ENCODE measurements at places on chromosomes 11 and 22. TPM values are rescaled to one million over a fixed set of nuclear protein-coding genes. Genes with fewer than 3 reads are reported as not detected.

DNA sequence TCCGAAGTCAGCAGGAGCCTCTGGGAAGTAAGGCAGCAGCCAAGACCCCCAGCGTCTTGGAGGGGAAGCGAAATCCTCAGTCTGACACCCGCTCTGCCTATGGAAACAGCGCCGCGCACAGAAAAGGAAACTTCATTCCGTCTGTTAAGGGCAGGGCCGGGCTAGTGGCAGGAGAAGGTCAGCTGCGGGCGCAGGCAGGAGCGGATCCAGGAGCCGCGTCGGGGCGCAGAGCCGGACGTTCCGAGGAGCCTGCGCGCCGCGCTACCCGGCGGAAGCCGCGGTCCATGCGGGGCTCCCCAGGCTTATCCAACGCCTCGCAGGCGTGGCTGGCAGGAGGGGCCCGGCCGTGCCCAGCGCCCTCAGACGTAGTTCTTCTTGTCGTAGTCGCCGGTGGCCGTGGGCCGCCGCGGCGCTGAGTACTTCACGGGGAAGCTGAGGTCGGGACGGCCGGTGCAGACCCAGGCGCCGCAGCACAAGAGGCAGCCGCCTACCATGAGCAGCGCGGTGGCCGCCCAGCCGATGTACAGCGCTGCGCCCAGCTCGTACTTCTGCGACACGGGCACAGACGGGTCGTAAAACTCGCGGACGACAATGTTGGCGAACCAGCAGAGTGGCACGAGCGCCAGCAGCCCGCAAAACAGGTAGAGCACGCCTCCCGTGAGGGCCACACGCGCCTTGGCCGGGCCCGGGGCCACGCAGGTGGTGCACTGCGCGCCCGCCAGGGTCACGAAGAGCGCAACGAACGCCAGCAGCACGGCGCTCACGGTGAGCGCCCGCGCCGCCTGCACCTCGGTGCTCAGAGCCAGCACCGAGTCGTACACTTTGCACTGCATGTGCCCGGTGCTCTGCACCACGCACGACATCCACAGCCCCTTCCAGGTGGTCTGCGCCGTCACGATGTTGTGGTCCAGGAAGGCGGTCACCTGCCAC lies 705 bp downstream of the CLDN5 start:
- no peak for DNase-seq

DNA sequence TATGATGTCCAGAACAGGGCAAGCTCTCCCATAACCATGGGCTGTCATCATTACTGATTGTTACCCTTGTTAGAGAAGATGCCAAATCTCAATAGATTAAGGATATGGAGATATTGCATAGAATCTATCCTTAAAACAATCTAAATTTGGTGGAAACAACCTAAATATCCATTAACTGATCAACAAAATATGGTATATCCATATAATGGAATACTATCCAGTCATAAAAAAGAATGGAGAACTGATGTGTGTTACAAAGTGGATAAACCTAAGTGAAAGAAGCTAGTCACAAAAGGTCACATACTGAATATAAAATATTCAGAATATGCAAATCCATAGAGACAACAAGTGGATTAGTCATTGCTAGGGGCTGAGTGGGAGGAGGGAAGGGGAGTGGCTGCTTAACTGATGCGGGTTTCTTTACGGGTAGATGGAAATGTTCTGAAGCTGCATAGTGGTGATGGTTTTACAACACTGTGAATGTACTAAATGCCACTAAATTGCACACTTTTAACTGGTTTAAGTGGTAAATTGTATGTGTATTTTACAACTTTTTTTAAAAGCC lies 36.1 kb upstream of the SMCO4 start:
- DNase-seq, result no peak

DNA sequence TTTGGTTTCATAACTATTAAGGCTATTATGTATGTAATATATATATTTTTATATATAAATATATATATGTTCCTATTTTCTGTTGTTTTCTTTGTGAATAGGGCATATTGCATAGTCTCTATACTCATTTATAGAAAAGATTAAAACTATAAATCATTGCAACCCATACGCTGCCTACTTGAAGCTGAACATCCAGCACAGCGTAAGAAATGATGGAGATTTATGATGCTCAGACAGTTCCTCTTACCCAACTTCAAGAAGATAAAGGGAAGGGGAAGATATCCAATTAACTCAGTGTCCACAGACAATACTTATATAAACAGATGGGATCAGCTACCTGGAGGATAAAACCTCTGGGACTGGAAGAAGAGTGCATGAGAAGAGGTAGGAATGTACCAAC lies 791.7 kb downstream of the FAM181B start:
- DNase-seq, result no peak

DNA sequence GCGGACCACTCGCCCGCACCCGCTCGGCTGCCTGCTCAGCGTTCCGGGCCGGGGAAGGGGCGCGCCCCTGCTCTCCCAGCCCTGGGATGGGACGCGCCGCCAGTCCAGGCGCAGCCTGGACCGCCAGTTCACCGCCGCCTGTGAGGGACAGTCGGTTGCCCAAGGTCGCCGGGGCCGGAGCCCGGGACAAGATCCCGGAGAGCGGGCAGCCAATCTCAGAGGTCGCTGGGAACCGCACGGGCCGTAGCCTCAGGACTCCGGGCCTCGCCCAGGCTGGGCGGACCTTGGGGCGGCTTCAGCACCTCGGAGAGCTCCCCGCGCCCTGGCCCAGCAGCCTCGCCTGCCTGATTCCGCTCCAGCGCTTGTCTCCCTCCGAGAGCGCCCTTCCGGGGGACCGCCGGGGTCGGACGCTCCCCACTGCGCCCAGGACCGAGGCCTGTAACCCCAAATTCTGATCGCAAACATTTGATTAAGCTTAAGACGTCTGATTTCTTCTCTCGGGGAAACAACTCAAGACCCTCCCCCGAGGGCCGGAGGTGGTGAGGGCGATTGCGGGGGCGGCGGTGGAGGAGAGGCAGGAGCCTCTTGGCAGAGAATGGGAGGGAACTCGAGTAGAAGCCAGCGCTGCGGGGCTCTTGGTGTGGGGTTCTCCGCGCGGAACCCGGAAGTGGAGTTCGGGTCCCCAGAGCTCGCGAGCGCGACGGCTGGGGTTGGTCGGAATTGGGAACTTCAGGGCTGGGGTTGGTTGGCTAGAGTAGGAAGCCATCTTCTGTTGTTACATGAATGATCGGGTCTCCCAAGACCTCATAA lies 1.1 kb upstream of the CHRM4 start:
- peak; percentile 95 for DNase-seq

DNA sequence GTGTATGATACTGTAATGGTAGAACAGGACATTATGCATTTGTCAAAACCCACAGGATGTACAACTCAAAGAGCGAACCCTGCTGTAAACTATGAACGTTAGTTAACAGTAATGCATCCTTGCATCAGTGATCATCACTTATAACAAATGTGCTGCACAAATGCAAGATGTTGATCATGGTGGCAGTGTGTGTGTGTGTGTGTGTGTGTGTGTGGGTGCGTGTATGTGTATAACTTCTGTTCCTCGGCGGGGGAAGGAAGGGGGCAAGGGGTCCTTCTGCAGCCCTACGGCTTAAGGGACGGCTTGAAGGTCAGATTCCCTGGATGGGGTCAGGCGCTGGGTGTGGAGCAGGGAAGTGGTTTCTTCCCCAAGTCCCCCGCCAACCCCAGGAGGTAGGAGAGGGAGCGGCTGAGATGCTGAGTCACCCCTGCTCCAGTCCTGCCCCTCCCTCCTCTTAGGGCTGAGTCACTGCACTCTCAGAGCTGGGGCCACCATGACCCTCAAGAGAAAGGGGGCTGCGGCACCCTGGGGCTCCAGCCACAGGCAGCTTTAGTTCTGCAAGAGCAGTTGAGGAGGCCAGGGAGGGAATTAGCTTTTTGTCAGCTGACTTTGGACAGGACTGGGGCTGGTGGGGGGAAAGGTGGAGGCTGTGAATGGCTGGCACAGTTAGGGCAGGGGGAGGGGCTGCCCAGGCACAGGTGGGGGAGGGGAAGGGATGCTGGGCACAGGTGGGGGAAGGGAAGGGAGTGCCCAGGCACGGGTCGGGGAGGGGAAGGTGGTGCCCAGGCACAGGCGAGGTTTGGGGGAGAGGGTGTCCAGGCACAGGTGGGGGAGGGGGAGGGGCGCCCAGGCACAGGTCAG lies 8.8 kb upstream of the CTSD start:
- no peak for DNase-seq

DNA sequence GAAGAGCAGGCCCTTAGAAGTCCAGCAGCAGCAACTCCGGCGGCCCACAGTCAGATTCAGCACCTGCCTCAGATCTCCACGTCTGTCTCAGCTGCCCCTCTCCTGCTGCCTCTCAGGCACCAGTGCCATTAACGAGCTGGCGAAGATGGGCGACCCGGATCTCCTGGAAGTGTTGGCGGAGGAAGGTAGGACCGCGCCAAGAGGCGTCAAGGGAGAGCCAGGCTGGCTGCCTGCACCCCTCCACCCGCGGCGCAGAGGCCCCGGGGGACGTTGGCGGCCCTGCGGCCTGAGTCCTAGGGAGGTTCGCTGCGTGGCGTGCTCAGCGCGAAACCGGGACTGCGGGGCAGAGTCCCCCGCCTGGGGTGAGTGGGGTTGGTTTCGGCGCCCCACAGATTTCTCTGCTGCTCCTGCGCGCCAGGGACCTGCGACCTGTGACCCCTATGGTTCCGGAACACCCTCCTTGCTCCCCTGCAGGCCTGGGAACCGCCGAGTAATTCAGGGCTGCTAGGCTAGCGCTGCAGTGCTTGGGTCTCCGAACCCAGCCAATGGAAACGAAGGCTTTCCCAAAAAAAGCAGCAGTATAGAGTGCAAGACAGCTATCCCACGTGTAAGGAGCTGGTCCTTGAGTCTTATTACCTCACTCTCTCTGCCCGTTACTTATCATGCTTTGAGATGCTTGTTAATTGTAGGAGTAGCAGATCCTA lies 615 bp downstream of the ANO5 start:
- peak; percentile 19 for DNase-seq

GRCh38 chr11:121422675-121423074 lies 29.4 kb upstream of the SORL1 start:
- no peak for DNase-seq

DNA sequence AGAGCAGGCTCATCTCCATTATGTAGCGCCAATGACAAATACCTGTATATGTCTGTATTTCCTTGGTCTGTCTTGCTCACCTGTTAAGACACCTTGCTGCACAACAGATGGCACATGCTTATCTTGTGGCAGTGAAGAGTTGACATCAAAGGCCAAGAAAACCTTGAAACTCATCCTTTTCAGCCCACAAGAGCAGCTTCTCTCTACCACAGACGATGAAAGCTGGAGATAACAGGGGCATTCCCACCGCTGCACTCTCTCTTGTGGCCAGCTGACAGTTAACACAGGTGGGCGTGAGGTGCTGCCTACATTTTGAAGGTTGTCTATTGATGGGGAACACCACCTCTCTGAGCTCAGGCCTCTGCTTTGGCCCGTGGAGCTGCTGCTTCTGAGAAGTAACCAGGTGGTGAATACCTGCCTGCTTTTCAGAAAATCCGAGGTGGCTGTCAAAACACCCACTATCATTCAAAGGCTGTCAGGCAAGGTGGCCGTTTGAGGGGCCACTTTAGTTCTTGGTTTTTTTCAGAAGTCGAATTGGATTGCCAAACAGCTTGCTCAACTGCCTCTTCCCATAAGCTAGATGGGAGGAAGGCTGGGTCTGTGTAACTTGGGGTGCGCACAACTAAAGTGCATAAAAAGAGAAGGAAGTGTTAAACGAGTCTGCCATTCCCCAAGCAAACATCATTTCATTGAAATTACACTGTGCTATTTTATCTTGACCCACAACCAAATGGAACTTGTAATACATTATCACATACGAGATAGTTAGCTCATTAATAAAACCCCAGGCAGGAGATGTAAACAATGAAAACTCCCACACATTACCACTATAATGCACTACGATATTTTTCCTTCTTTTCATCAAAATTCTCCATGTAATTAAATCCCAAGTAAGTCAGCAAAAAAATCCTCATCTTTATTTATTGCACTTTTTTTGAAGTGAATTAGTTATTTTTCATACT lies 87.1 kb upstream of the RAG2 start:
- DNase-seq, result no peak

Gene PDE3B
- total RNA-seq, result 12.3 TPM

Gene HIKESHI
- 38.0 TPM for total RNA-seq

Gene TMPRSS13
- total RNA-seq, result 10.9 TPM

Gene ZNF214
- 6.5 TPM for total RNA-seq

Gene TM7SF2
- 75.6 TPM for total RNA-seq

Gene TMPRSS5
- 2.3 TPM for total RNA-seq

Gene CD248
- total RNA-seq, result 95.2 TPM

Gene CYB5R2
- total RNA-seq, result 63.6 TPM

Gene PCNX3
- total RNA-seq, result 61.8 TPM

Measured in mesothelial cell of epicardium (in vitro differentiated cells).